Posterior vena cava (tissue), 2 donors: ENCODE measurements at places on chromosomes 4 and X. TPM values are rescaled to one million over a fixed set of nuclear protein-coding genes. Genes with fewer than 3 reads are reported as not detected.

GAGE13 gene
- total RNA-seq: not detected

GRCh38 chr4:1099684-1100335, 13.6 kb downstream of the RNF212 start:
- no peak for DNase-seq

GRCh38 chrX:38050806-38051205, 44.5 kb downstream of the SYTL5 start:
- DNase-seq: no peak

XAGE1B gene
- total RNA-seq: not detected

RHOH gene
- 4.2 TPM for total RNA-seq

ADH6 gene
- total RNA-seq: not detected

DNA sequence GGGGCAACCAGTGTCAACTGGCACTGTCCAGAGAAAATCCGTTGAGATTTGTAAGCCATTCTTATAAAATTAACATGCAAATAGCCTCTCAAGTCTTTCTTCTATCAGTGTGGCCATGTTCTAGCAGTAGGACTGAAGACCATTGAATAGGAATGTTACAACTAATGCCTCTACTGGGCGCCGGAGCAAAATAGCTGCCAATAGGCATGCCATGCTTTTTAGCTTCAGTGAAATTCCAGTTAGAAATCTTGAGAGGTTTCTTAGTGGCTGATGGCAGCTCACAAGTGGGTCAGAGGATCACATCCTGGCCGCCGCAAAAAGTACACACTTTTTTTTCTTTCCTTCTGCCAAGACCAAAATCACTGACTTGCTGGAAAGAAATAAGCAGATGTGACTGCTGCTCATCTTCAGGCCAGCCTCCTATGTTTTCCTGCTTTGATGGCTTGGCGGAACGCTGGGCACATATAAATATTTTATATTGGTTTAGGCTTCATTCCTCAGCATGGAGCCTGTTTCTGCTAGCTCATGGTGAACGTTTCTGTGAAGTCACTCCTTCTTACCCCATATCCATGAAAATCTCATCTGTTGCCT, 293.1 kb downstream of the TENM3 start:
- DNase-seq: no peak

DNA sequence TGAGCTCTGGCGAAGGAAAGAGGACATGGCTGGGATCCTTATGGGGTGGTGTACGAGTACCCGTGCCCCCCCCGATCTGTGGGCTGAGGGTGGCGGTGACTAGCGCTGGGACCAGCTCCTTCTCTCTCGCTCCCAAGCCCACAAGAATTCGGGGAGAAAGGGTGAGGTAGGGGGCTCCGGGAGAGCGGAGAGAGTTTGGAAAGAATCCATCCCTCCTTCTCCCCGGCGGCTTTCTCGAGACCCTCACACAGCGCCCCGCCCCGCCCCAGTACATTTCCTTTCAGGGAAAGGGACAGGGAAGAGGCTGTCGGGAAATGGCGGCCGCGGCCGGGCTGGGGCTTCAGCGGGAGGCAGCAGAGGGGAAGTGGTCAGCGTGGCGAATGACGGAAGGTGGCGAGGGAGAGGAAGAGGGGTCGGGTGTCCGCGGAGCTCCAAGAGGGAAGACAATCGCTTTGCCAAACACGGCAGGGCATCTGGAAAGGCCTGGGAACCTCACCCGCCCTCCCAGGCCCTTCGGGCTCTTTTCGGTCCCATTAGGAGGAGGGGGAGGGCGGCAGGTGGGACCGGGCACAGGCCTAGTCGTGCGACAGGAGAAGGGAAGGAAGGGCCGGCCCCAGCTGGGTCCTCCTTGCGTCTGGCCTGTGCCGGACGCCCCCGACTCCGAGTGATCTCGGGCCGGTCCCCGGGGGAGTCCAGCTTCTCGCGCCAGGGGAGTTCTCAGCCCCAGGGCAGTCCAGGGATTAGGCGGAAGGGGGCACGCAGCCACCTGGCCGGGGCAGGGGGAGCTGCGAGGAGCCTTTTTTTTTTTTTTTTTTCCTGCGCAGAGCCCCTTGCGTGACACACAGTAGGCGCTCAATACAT, 10.2 kb downstream of the HNRNPH2 start:
- DNase-seq: peak; percentile 90

DNA sequence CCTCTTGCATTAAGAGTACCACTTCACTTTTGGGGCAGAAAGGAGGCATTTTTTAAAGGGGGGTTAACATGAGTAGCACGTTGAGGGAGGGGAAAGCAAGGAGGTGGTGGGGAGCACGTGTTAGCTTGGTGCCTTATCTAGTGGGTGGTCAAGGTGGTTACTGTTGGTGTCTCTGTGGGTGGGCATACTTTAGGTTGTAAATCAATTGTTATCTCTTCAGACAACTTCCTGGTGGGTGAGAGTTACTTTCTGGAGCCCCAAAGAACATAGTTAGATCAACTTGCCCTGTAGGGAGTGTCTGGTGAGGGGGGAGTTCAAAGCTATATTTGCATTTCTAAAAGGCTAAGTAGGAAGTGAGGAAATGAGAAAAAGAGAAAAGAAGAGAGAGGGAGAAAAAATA, 297.7 kb upstream of the CLNK start:
- no peak for DNase-seq

INTU gene
- total RNA-seq: 17.4 TPM

AIFM1 gene
- total RNA-seq: 22.6 TPM

DNA sequence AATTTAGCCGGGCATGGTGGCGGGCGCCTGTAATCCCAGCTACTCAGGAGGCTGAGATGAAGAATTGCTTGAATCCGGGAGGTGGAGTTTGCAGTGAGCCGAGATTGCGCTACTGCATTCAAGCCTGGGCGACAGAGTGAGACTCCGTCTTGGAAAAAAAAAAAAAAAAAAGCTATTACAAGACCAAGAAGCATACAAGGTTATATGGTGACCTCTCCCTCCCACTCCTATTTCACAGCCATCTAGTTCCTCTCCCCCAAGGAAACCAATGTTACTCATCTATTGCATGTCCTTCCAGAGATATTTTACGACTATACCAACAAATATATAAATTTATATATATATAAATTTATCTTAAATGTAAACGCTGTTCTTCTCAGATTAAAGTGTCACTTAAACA, 3.2 kb downstream of the SLC9A7 start:
- no peak for DNase-seq

MAGEA3 gene
- not detected for total RNA-seq

DNA sequence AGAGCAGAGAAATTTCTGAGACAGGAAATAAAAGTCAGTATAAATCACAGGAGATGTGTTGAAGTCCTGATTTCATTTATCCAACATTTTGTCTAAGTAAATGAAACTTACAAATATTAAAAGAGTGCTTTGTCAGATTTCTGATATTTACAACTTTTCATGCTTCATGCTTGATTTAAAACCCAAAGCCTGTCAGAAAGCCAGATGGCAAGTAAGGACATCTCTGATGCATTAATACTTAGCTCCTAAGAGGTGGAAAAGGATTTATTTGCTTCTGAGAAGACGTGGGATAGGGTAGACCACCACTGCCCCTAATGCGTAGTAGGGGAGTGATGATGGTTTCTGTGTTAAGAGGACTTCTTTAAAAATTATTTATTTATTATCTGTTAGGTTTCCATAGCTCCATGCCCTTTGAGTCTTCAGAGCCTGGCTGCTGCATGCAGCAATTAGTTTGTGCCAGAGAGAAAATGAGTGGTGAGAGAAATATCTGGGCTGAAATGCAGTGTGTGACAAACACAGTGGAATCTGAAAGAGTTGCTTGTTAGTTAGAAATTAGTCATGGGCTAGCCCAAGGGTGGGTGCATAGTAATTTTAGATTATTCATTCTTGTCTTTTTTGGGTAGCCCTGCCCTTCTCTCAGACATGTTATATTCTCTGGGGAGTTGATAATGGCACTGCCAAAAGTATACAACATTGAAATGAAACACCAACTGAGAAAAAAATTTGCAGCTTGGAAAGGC, 333.8 kb downstream of the C4orf33 start:
- no peak for DNase-seq

VCX gene
- not detected for total RNA-seq

DNA sequence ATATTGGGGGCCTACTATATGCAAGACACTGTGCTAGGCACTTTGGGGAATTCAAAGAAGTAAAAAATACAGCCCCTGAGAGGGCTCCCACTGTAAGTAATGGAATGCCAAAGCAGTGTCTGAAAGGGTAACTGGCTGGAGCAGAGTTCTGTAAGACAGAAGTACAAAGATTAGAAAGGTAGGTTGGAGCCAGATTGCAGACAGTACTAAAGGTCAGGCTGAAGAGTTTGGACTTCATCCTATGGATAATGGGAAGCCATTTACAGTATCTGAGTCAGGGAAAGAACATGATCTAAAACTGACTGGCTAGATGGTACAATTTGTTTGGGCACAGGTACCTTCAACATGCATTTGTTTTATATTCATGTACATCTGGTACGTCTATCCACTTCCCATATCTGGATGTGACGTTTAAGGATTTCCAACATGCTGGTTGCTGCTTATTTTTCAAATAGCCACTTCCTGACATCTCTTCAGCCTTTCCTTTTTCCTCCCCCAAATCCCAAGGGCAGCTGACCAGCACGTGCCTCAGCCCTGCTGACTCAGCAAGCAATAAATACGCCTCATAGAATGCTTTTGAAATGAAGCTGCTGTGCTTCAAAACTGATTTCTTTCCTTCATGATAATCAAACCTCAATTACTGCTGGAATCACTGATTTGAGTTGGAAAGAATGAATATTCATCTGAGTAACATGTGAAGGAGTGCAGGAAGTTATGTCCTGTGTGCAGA, 9.5 kb downstream of the ENOX2 start:
- DNase-seq: no peak

DNA sequence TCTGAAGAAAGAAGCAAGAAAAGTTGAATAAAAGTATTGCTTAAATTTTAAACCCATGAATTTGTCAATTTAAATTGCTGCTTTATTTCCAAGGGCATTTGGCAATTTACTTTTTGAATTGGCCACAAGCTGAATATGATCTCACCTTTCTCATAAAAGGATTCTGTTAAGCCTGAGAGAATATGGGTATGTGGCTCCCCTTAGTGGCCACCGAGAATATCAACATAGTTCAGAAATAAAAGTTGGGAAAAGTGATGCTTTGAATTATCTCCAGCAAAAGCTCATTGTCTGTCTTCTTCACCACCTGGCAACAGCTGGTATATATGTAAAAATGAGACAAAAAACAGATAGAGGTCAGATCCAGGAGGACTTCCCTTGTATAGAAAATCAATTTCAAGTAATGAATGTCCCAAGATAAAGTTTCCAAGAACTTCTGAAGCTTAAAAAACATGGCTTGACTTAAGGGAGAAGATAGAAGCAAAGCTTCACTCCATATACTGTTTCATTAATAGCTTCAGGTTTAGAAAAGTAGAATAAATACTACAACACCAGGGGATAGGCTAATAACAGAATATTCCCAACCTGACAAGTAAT, 290.7 kb upstream of the FAM241A start:
- DNase-seq: no peak

- DNase-seq: no peak
These were observed 153.5 kb upstream of the FAM241A start for GRCh38 chr4:111991797-111992196.

TXLNG gene
- total RNA-seq: 8.6 TPM

DNA sequence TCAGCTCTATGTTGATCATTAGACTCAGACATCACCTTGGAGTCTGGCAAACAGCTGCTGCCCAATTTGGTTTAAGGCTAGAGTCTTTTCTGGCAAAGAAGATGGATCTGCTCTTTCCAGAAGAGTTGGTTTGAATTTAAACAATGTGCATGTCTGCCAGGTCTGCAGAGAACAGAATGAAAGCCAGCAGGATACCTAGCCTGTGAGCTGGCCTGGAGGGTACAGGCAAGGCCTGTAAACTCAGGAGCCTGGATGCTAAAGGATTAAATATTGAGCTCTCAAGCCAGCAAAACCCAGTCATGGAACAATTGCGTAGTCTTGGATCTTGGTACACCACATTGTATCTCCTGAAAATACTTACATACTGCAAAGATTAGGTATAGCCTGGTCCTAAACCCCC, 15.6 kb upstream of the PDLIM3 start:
- no peak for DNase-seq

GRCh38 chr4:164177753-164178152, 576.2 kb upstream of the SMIM31 start:
- DNase-seq: no peak

- no peak for DNase-seq
These were observed 1702.3 kb downstream of the STIM2 start for GRCh38 chr4:28562913-28563312.

FAM9C gene
- 0.19 TPM for total RNA-seq

DNA sequence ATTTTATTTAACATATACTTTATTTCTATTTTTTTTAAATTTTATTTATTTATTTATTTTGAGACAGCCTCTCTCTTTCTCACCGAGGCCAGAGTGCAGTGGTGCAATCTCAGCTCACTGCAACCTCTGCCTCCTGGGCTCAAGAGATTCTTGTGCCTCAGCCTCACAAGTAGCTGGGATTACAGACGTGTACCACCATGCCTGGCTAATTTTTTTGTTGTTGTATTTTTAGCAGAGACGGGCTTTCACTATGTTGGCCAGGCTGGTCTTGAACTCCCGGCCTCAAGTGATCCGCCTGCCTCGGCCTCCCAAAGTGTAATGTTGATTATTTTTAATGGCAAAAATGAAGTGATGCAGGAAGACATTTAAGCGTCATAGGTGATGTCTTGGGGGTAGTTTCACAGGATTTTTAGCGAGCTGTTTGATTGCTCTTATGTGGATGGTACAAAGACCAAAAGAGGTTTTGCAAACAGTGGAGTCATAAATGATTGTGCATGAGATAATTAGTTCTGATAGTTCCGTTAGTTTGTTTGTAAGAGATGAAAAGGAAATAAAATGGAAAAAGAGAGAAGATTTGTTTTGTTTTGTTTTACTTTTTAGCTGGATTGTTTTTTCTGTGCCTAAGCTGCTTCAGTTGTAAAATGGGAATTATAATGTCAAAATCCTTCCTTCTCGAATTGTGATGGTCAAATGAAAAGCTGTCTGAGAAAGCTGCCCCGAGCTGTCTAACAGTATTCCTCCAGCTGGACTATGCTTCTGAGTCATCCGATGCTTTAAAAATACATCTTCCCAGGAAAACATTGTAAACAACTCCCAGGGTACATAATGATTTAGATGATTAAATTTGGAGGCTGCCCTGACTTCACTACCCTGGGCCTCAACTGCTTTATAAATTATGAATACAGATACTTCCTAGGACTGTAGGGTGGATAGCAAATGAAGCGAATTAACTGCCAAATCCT, 14.7 kb downstream of the RHOH start:
- no peak for DNase-seq
